Smooth muscle cell of trachea (primary cell): ENCODE measurements at places on chromosomes 7 and 10. TPM values are rescaled to one million over a fixed set of nuclear protein-coding genes. Genes with fewer than 3 reads are reported as not detected.

TMEM213 gene
- total RNA-seq, result not detected in 2 replicates

AKR1D1 gene
- not detected in 2 replicates for total RNA-seq

PVRIG gene
- total RNA-seq, result 0.17 TPM in 1 of 2 replicates, not detected in the other

PDE1C gene
- total RNA-seq, result 0.29 and 0.50 TPM in 2 replicates

GDF2 gene
- not detected in 2 replicates for total RNA-seq

KIAA1217 gene
- total RNA-seq, result 3.6 and 5.5 TPM in 2 replicates

SPDYE1 gene
- total RNA-seq, result not detected in 2 replicates

LRRC4 gene
- 0.29 and 0.33 TPM in 2 replicates for total RNA-seq
